ENCODE measurements at places on chromosomes 7 and 10. TPM values are rescaled to one million over a fixed set of nuclear protein-coding genes. Genes with fewer than 3 reads are reported as not detected.

The UNCX gene
- total RNA-seq: not detected

- no peak overlapping the region for H3K4me3 ChIP-seq
- no peak for DNase-seq
- peaks cover 2% of the 10 kb centered on the region for H3K36me3 ChIP-seq
- H3K27me3 ChIP-seq: no peaks in the 10 kb centered on the region
- H3K27ac ChIP-seq: no peak overlapping the region
Measured at GRCh38 chr7:66256281-66256680, 51.1 kb downstream of the TPST1 start.

DNA sequence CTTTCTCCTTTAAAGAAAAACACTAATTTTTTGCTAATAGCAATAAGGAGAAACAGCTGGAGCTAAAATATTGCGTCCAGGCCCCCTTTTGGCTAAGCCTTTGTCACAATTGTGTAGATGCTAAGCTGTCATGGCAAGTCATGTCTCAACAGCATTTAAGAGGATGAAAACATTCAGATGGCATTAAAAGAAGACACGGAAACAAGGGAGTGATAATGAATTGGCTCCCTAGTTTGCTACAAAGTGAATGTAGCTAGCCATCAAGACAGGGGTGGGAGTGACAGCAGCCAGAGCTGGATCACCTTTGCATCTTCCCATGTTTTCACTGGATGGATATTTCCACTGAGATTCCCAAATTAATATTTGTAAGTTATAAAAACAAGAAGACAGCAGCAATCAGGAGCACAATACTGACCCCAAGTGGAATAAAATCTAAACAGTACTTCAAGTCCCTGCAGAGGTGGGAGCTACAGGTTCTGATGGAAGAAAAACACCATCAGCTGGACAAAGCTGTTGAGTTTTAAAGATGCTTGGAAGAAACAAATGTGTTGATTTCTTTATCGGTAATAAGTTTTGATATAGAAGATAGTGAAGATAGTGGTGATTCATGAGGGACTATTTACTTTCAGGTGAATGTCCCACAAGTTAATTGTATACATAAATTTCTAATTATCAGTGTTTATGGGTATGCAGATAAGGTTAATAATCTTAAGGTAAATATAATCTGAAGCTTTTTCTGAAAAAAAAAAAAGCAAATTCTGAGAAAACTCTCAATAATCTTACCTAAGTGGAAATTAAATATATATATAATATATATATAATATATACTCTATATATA lies 129.4 kb downstream of the SLC16A9 start:
- DNase-seq: no peak
- no peak overlapping the region for H3K4me3 ChIP-seq
- H3K36me3 ChIP-seq: no peaks in the 10 kb centered on the region
- peaks cover 4% of the 10 kb centered on the region for H3K27me3 ChIP-seq
- H3K4me1 ChIP-seq: no peaks in the 10 kb centered on the region
- no peak overlapping the region for H3K27ac ChIP-seq

- DNase-seq: no peak
- peak overlapping the region; percentile 23 for H3K27ac ChIP-seq
- no peak overlapping the region for H3K4me3 ChIP-seq
Measured at GRCh38 chr7:138935465-138936011, 45.7 kb downstream of the KIAA1549 start.

GRCh38 chr7:93551063-93551895 lies 23.2 kb downstream of the CALCR start:
- no peak overlapping the region for H3K4me3 ChIP-seq
- H3K36me3 ChIP-seq: no peaks in the 10 kb centered on the region
- no peaks in the 10 kb centered on the region for H3K4me1 ChIP-seq
- H3K27me3 ChIP-seq: peaks cover 3% of the 10 kb centered on the region

The ACBD7 gene
- total RNA-seq: 3.1 TPM

DNA sequence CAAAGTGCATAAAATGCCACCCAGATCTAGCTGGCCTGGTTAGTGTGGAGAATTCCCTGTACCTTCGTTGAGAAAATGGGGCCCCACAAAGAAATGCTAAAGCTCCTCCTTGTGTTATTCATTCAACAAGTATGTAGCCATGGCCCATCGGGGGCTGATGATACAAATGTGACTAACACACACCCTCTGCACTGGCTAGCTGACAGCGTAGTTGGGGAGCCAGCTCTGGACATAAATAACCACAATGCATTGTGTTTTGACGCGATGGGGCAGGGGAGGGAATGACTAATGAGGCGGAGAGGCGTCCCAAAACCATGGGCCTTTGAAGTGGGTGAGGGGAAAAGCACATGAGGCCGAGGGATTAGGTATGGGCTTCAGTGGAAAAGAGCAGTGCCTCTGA lies 28.2 kb upstream of the ASL start:
- H3K36me3 ChIP-seq: no peaks in the 10 kb centered on the region
- peaks cover 5% of the 10 kb centered on the region for H3K4me1 ChIP-seq
- H3K27ac ChIP-seq: no peak overlapping the region
- H3K27me3 ChIP-seq: no peaks in the 10 kb centered on the region
- no peak for DNase-seq

The OR2AE1 gene
- total RNA-seq: 0.20 TPM

DNA sequence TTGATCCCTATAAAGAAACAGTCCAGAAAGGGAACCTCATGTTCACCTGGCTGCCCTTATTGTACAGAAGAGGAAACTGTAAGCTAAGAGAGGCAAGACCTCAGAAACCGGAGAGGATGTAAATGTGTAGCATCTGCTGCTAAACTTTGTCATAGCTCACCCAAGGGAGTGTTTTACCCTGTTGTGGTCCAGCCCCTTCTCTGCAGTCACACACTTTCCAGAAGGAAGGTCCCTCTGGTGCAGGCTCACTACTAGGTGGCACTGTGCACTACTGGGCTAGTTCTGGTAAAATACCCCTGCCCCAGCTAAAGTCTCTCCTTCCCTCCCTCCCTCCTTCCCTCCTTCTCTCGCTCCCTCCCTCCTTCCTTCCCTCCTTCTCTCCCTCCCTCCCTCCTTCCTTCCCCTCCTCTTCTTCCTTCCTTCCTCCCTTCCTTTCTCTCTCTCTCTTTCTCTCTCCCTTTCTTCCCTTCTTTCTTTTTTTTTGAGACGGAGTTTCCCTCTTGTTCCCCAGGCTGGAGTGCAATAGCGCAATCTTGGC lies 42.5 kb upstream of the LCOR start:
- no peak overlapping the region for H3K27ac ChIP-seq
- H3K4me3 ChIP-seq: no peak overlapping the region
- H3K4me1 ChIP-seq: no peaks in the 10 kb centered on the region
- DNase-seq: no peak

DNA sequence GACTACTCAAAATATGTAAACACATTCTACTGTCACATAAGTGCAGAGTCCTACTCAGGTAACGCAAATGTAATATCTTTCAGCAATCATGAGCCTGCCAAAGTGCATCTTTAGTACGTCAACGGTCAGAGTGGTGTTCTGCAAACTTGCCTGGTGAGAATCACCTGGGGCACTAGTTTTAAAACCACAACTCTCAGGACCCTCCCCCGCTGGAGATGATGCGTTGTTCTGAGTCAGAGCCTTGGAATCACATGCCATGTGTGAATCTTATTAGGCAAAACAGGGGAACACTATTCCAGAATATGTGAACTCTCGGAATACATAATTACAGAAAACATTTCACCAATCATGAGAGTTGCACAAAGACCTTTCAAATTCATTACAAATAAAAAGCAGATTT lies 115.7 kb downstream of the TPK1 start:
- H3K27ac ChIP-seq: no peak overlapping the region
- no peaks in the 10 kb centered on the region for H3K27me3 ChIP-seq
- H3K4me1 ChIP-seq: peaks cover 6% of the 10 kb centered on the region
- H3K4me3 ChIP-seq: no peak overlapping the region
- no peak for DNase-seq

GRCh38 chr10:11017000-11017569 lies 587 bp upstream of the CELF2 start:
- H3K36me3 ChIP-seq: no peaks in the 10 kb centered on the region
- peak overlapping the region; percentile 67 for H3K4me3 ChIP-seq
- H3K4me1 ChIP-seq: peaks cover 42% of the 10 kb centered on the region
- peaks cover 77% of the 10 kb centered on the region for H3K27me3 ChIP-seq
- no peak overlapping the region for H3K27ac ChIP-seq

The OR6B1 gene
- total RNA-seq: not detected

GRCh38 chr7:80711531-80711930 lies 73.1 kb downstream of the CD36 start:
- H3K27me3 ChIP-seq: no peaks in the 10 kb centered on the region
- no peak overlapping the region for H3K4me3 ChIP-seq
- no peak overlapping the region for H3K27ac ChIP-seq

GRCh38 chr7:8129318-8129659 lies 132.7 kb downstream of the ICA1 start:
- no peak for DNase-seq
- H3K4me3 ChIP-seq: no peak overlapping the region
- no peaks in the 10 kb centered on the region for H3K27me3 ChIP-seq
- H3K36me3 ChIP-seq: no peaks in the 10 kb centered on the region

DNA sequence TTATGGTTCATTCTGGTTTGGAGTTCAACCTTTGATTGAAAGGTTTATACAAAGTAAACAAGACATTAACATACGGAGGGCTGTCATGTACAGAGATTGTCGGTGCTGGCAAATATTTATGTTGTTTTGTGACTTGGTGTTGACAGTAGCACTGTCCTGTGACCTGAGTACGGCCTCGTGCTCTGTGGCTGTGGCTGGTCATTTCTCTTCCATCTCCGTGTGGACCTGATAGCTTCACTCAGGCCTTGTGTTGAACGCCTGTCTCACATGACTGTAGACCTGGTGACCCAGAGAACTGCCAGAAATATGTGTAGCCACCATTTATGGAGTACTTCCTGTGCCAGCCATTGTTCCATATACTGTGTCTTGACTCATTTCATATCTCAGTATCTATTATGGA lies 311.6 kb downstream of the CCDC3 start:
- H3K27me3 ChIP-seq: no peaks in the 10 kb centered on the region
- no peaks in the 10 kb centered on the region for H3K4me1 ChIP-seq
- DNase-seq: no peak

GRCh38 chr10:22737587-22737986 lies 23.2 kb upstream of the PIP4K2A start:
- peaks cover 3% of the 10 kb centered on the region for H3K4me1 ChIP-seq
- H3K36me3 ChIP-seq: peaks cover 4% of the 10 kb centered on the region
- no peak for DNase-seq
- no peak overlapping the region for H3K4me3 ChIP-seq
- H3K27ac ChIP-seq: no peak overlapping the region

The CYP26C1 gene
- total RNA-seq: 0.44 TPM

GRCh38 chr7:70131817-70132216 lies 533.5 kb downstream of the AUTS2 start:
- H3K4me1 ChIP-seq: peaks cover 29% of the 10 kb centered on the region
- H3K4me3 ChIP-seq: no peak overlapping the region
- H3K27me3 ChIP-seq: no peaks in the 10 kb centered on the region
- H3K27ac ChIP-seq: no peak overlapping the region

DNA sequence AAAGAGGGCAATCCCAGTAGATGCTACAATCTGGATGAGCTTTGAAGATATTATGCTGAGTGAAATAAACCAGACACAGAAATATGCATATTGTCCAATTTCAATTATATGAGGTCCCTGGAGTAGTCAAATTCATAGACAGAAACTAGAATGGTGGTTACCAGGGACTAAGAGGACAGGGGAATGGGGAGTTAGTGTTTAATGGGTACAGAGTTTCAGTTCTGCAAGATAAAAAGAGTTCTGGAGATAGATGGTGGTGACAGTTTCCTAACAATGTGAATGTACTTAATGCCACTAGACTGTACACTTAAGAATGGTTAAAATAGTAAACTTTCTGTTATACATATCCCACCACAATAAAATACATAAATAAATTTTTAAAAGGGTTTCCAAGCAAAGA lies 236.6 kb downstream of the ELMO1 start:
- H3K4me3 ChIP-seq: no peak overlapping the region
- H3K27me3 ChIP-seq: no peaks in the 10 kb centered on the region
- H3K36me3 ChIP-seq: no peaks in the 10 kb centered on the region
- DNase-seq: no peak
- no peak overlapping the region for H3K27ac ChIP-seq
- peaks cover 40% of the 10 kb centered on the region for H3K4me1 ChIP-seq

DNA sequence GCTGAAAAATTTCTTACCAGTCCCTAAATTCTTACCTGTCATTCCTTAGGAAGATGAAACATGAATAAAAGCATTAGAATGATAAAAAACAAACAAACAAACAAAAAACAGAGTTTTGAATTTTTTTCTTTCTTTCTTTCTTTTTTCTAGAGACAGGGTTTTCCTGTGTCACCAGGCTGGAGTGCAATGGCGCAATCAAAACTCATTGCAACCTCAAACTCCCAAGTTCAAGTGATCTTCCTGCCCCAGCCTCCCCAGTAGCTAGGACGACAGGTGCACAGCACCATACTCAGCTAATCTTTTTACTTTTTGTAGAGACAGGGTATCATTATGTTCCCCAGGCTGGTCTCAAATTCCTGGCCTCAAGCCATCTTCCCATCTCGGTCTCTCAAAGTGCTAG lies 26.5 kb downstream of the NT5C2 start:
- no peak overlapping the region for H3K4me3 ChIP-seq
- peaks cover 7% of the 10 kb centered on the region for H3K4me1 ChIP-seq
- no peaks in the 10 kb centered on the region for H3K27me3 ChIP-seq
- no peak for DNase-seq
- H3K27ac ChIP-seq: no peak overlapping the region

- no peak overlapping the region for H3K27ac ChIP-seq
- DNase-seq: no peak
- H3K36me3 ChIP-seq: no peaks in the 10 kb centered on the region
- H3K4me3 ChIP-seq: no peak overlapping the region
- H3K4me1 ChIP-seq: peaks cover 9% of the 10 kb centered on the region
- H3K27me3 ChIP-seq: peaks cover 70% of the 10 kb centered on the region
Measured at GRCh38 chr7:43117095-43117494, 4.6 kb downstream of the HECW1 start.

DNA sequence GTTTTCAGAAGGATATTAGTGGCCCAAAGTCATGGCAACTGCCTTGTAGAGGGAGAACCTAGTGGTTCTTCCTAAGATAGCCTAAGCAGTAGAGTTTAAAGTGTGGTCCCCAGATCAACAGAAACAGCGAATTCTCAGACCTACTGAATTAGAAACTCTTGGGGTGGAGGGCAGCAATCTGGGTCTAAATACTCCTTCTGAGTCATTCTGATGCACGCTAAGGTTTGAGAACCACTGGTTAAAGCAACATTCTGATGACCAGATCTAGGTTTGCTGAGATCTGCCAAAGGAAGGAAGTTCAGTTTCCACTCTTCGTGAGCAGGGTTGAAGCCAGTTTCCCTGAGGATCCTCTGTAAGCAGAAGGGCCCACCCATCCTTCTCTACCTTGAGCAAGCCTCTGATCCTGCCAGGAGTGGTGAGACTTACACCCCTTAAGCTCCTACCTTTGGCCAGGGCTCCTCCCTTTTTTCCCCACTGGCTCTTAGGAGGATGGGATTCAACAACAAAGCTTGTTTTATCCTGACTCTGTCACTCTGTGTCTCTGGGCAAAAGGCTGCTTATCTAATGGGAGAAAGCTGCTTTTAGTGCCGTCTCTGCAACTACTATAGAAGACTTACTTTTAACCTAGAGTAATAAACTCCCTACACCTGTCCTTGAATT lies 26.8 kb upstream of the TRUB1 start:
- H3K27me3 ChIP-seq: no peaks in the 10 kb centered on the region
- DNase-seq: no peak
- no peak overlapping the region for H3K27ac ChIP-seq
- H3K4me1 ChIP-seq: peaks cover 51% of the 10 kb centered on the region
- H3K4me3 ChIP-seq: no peak overlapping the region

GRCh38 chr7:140876519-140877248 lies 48.0 kb downstream of the BRAF start:
- no peaks in the 10 kb centered on the region for H3K4me1 ChIP-seq
- H3K27ac ChIP-seq: no peak overlapping the region
- H3K4me3 ChIP-seq: no peak overlapping the region
- no peaks in the 10 kb centered on the region for H3K27me3 ChIP-seq
- peaks cover 28% of the 10 kb centered on the region for H3K36me3 ChIP-seq
- no peak for DNase-seq

The VSIR gene
- total RNA-seq: 8.0 TPM

- peaks cover 1% of the 10 kb centered on the region for H3K36me3 ChIP-seq
- no peak overlapping the region for H3K27ac ChIP-seq
- no peak overlapping the region for H3K4me3 ChIP-seq
Measured at GRCh38 chr7:158035343-158035742, 552.3 kb downstream of the PTPRN2 start.
